ENCODE measurements at places on chromosomes 2 and 18.

- DNase-seq = no peak
These were observed 211.8 kb downstream of the SLC8A1 start for GRCh38 chr2:40240070-40240469.

DNA sequence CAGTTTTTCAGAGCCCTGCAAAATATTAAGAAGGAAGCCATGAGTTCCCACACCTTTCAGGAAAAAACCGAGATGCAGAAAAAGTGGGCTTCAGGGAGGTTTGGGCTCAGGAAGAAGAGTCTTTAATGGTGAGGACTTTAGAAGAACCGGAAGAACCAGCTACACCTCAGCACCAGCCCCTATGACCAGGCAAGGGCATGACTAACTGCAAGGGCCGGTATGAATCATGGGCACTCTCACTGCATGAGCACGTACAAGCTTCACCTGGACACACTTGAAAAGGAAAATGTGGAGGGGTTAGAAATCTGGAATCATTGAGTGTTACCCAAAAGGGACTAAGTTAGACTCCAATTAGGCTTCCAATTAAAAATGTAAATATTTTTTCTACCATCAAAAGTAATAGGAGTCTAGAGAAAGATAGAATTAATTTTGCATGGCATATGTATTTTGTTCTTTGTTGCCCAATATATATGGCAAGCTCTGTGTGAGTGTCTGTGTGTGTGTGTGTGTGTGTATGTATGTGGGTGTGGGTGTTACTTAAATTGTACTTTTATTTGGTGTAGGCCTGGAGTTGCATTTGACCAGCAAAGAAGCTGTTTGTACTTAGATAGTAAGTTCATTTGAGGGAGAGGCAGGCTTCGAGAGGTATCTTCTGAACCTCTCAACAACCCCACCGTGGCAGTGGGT is 66.5 kb upstream of the THUMPD2 start:
- DNase-seq = no peak

DNA sequence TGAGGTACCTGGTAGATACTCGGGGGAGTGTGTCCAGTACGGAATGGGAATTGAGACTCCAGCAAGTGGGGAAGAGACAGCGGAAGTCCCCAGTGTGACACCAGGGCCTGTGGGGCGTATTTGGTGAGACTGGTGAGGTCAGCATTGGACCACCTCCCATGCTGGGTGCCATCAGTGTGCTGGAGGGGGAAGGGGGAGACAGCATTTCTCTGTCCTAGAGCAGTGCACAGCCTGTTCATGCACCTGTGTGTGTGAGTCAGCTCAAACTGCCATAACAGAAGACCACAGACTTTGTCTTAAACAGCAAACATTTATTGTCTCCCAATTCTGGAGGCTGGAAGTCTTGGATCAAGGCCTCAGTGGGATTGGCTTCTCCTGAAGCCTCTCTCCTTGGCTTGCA is 301.8 kb downstream of the GBX2 start:
- DNase-seq = no peak

DNA sequence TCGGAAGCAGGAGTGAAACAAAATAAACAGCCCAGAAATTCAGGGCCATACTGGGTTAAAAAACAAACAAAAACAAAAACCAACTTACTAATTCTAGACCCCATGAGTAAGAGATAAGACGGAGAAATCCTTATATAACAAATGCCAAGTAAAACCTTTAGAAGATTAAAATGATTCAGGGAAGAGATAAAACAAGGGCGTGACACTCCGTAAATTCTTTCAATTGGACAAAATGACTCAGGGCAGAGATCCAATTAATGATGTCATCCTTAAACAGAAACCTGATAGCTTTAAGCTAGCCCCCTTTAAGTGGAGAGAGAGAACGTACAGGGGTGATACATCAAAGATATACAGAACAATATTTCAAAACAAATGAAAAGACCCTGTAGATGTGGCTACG is 317.4 kb downstream of the NBAS start:
- no peak for DNase-seq

DNA sequence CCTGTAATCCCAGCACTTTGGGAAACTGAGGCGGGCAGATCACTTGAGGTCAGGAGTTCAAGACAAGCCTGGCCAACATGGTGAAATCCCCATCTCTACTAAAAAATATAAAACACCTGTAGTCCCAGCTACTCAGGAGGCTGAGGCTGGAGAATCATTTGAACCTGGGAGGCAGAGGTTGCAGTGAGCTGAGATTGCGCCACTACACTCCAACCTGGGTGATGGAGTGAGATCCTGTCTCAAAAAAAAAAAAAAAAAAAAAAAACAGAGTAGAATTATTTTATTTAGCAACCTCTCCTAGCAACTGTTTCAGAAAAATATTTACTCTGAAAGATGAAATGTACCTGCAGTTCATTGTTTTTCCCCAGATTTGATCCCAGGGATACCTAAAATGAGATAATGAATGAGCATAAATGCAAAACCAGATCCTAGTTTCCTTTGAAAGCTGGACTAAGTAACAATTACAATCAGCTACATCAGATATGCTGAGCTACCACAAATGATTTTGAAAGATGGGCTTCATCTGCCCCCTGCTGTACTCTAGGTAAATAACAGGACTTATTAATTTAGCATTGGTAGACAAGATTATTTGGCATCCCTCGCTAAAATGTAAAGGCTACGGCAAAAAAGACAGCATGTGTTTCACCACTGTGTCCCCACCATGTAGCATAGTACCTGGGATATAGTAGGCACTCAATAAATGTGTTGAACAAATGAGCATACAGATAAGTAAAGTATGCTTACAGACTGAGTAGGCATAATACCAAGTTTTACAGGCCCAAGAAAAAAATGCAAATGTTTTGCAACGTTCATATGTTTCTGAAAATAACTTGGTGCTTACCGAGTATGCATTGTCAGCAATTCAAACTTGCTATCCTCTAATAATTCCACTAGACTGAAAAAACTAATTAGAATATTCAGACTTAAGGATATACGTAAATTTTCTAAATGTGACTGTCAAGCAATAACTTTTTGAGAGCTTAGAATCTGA is 102.5 kb downstream of the ATL2 start:
- no peak for DNase-seq

DNA sequence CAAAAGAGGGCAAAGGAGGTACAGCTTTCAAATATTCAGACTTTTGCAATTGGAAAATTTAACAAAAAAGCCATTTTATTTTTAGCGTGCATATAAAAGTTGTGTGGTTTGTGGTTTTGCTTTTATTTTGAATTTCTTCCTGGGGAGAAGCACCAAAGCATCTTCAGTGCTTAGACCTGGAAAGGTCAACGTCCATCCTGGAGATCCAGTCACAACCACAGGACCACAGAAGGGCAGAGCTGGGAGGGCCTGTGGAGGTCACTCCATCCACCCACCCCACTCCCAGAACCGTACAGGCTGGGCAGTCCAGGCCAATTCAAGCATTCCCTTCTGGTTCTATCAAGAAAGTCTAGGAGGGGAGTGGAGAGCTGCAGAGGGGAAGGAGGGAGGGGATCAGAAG is 43.8 kb downstream of the MPHOSPH10 start:
- DNase-seq = no peak

DNA sequence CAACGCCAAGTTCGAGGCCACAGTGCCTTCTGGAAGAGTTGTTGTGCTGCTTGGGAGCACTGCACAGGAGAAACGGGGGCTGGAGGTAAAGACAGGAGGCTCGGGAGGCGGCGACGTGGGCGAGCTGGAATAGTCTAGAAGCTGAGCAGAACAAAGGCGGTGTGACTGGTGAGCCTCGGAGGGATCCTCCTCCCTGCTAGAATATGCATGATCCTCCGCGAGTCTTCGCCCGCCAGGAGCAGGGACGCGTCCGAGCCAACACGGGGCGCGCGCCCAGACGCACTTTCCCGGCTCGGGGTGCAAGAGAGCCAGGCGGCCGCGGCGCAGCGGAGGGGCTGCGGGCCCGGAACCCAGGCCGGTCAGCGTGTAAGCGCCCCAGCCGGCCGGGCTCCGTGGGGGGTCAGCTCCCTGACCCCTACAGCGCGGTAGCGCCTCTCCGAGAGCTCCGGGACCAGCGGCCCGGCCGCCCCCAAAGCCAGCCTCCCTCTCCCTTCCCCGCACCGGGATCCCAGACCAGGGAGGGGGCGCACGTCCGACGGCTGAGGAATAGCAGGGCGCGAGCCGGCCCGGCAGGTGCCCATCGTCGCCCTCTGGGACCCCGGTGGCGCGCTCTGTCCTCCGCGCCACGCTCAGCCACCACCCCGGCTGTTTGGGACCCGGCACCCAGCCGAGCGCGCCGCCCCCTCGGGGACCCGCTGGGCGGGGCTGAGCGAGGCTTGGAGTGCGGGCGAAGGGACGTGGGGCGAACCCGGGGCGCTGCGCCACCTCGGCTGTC is 62.5 kb downstream of the GNAL start:
- DNase-seq = no peak

DNA sequence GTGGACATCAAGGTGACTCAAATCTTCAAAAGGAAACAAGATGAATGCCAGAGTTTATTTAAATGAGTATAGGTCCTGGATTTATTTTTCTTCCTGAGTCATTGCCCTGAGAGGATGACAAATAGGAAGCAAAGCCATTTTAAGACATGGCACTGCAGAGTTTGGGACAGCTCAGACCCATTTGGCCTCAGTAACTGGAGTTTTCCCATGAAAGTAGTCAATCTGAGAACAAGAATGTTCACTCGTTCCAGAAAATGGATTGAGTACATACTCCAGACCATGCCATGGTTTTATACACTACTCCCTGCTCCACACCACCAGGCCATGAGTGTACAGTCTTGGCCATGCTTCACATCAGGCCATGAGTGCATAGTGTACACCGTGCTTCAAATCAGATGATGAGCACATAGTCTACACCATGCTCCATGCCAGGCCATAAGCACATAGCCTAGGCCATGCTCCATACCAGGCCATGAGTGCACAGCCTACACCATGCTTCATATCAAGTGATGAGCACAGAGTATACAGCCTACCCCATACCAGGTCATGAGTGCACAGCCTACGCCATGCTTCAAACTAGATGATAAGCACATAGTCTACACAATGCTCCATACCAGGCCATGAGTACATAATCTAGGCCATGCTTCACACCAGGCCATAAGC is 202.4 kb downstream of the FBXO15 start:
- DNase-seq = no peak

DNA sequence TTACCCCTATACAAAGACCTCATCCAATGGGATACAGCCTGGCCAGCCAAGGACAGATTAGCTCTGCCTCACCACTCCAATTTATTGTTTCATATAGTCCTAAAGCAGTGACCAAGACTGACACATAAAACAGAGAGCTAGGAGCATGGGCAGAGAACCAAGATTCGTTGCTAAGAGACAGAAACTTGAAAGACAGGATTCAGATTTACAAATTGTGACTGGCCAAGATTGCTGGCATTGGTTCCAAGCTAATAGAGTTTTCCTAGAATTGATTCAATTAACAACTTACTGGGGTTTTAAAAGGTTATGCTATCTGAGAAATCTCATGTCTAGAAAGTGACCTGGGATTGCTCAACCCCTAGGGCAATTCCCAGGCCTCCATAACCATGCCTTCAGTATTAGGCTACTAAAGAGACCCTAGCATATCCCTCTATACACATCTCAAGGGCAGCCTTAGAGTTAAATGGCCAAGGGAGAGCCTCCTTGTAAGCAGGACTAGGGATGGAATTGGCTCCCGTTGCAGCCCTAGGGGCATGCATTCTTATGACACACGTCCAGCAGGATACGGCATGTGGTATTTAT is 75.6 kb downstream of the ICOS start:
- no peak for DNase-seq
